ENCODE measurements at places on chromosomes 3 and 15. TPM values are rescaled to one million over a fixed set of nuclear protein-coding genes. Genes with fewer than 3 reads are reported as not detected.
A peak's percentile ranks its signal among the peaks of the same experiment; 100 is the strongest.

DNA sequence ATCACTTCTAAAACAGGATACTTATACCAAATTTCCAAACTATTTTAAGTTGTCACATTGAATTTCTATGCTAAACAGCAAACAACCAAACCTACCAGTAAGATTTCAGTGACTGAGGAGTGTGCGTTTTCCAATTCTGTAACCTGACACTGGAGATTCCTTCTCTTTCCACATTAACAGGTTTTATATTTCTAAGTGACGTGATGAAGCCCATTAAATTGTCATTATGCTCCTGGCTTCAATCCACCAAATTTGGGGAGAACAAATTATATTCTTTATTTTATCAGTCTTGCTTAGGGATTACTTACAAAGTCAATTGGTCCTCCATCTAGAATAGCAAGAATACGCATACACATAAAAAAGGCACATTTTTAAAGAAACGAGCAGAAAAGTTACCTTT lies 764.8 kb upstream of the NR2F2 start:
- DNase-seq = no peak
- H3K4me3 ChIP-seq = no peak overlapping the region
- no peaks in the 10 kb centered on the region for H3K4me1 ChIP-seq
- H3K27ac ChIP-seq = no peak overlapping the region
- H3K36me3 ChIP-seq = no peaks in the 10 kb centered on the region

GRCh38 chr3:170044795-170045244 lies 7.0 kb downstream of the GPR160 start:
- DNase-seq = no peak
- no peaks in the 10 kb centered on the region for H3K27me3 ChIP-seq
- peak overlapping the region; percentile 16 for H3K27ac ChIP-seq
- H3K4me3 ChIP-seq = no peak overlapping the region
- peaks cover 24% of the 10 kb centered on the region for H3K4me1 ChIP-seq

DNA sequence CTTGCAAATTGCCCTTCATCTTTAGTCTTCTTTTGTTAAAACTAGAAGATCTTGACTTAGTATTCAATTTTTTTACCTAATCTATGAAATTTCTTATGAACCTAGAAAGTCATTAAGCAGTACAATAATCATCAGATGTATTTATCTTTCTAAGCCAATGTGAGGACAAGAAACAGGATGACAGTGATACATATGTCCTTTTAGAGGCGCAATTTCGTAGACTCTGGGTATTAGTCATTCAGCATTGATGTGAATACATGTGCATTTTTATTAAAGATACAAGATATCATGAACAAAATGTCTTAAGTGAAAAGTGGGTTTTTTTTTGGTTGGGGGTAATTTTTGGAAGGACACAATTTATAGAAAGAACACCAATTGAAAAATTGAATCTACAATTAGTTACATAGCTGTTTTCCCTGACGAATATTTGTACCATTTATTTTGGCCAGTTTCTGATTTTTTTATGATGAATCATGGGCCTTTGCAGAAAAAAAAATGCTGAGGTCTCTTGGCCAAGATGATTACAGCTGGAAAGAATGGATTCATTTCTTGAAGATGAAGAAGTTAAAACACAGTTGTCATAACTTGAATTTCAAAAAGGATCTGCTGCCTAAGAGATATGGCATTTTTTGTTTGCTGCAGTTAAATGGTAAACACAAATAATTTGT lies 48.9 kb upstream of the AGTR1 start:
- no peaks in the 10 kb centered on the region for H3K27me3 ChIP-seq
- no peak for DNase-seq
- H3K36me3 ChIP-seq = no peaks in the 10 kb centered on the region
- no peaks in the 10 kb centered on the region for H3K4me1 ChIP-seq
- H3K4me3 ChIP-seq = no peak overlapping the region
- no peak overlapping the region for H3K27ac ChIP-seq

- no peak overlapping the region for H3K27ac ChIP-seq
- no peak for DNase-seq
- H3K4me3 ChIP-seq = no peak overlapping the region
- no peaks in the 10 kb centered on the region for H3K27me3 ChIP-seq
- peaks cover 14% of the 10 kb centered on the region for H3K4me1 ChIP-seq
- no peaks in the 10 kb centered on the region for H3K36me3 ChIP-seq
These were observed 495.5 kb upstream of the CFAP20DC start for GRCh38 chr3:59545374-59545773.

DNA sequence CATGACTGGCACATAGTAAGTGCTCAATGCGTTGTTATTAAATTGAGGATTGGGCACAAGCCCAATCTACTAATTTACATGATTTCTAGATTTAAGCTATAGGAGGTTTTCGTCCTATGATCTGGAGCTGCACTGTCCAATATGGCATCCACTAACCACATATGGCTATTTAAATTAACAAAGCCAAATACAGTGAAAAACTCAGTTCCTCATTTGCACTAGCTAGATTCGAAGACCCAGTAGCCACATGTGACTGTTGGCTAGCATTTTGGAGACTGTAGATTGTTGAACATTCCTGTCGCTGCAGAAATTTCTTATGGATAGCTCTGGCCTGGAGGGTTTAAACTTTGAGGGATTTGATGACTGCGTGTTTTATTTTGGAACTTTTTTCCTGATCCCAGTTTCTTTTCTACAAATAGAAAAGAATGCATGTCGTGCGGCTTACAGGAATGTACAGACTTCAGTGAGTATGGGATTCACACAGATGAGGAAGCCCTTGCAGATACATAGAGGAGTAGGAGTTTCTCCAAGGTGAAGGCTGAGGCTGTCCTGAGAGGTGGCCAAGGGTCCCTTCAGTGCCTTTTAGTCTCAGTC lies 82.8 kb downstream of the SLCO3A1 start:
- H3K4me1 ChIP-seq = peaks cover 15% of the 10 kb centered on the region
- H3K27me3 ChIP-seq = no peaks in the 10 kb centered on the region
- H3K36me3 ChIP-seq = peaks cover 3% of the 10 kb centered on the region
- no peak overlapping the region for H3K27ac ChIP-seq

GRCh38 chr3:156425651-156426050 lies 129.3 kb downstream of the SSR3 start:
- no peaks in the 10 kb centered on the region for H3K4me1 ChIP-seq
- peaks cover 8% of the 10 kb centered on the region for H3K27me3 ChIP-seq
- H3K27ac ChIP-seq = no peak overlapping the region

The STRA6 gene
- not detected for total RNA-seq

The SPSB4 gene
- total RNA-seq = 0.28 TPM

The PRSS50 gene
- total RNA-seq = not detected
